ENCODE measurements at places on chromosomes 1 and 21.

DNA sequence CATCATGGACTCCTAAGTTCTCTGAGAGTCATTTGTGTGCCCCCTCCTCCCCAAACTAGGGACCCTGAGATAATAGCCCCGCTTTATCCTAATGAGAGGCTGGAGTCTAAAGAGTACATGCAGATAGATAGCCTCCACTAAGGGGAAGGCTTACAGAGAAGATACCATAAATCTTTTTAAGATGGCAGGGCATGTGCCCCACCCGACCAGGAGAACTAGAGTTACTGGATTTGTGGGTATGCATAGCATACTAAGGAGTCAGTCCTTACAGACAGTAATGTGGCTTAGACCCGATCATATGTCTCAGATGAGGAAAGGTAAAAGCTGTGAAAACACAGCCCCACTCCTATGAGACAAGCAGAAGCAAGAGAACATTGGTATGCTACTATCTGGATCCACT, 25.7 kb upstream of the PKN2 start:
- DNase-seq, result no peak

- DNase-seq, result no peak
Measured at GRCh38 chr1:20928146-20928545, 141.0 kb upstream of the HP1BP3 start.

DNA sequence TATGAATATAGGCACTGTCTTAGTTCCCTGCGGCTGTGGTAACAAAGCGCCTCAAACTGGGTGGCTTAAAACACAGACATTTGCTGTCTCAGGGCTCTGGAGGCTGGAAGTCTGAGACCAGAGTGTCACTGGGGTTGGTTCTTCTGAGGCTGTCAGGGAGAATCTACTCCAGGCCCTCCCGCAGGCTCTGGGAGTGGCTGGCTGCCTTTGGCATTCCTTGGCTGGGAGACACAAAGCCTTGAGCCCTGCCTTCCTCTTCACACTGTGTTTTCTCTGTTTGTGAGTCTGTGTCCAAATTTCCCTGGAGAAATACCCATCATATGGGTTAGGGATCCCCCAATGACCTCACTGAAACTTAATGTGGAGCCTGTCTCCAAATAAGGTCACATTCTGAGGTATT, 38.5 kb downstream of the B3GALT5 start:
- DNase-seq, result no peak

GRCh38 chr1:38329644-38330043, 283.1 kb upstream of the POU3F1 start:
- no peak for DNase-seq
